SW 1271 (cell line): ENCODE measurements at places on chromosomes 12 and 14.

- no peak for DNase-seq
Measured at GRCh38 chr12:91123236-91123916, 12.1 kb upstream of the LUM start.

- no peak for DNase-seq
Measured at GRCh38 chr14:24331731-24332267, 3.1 kb downstream of the ADCY4 start.

GRCh38 chr12:23113781-23114180 is 488.8 kb downstream of the ETNK1 start:
- no peak for DNase-seq

DNA sequence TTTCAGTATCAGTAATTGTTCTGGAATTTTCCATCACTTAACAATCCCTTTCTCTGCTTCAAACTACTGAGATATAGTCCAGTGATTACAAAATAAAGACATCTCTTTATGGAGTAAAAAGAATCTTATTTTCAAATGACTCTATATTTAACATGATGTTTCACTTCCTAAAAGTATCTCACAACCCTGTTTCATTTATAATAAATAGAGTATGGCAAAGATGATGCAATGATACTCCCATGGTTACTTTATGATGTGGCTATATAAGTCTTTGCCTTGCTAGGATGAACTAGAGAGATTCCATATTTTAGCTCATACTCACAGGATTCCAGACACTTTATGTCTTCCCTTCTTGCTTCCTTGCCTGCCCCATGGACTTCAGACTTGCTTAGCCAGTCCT is 953.5 kb upstream of the MDGA2 start:
- DNase-seq: no peak

- DNase-seq: no peak
Measured at GRCh38 chr14:65550779-65551643, 138.5 kb downstream of the FUT8 start.

GRCh38 chr12:120121766-120122293 is 5.3 kb upstream of the RAB35 start:
- DNase-seq: no peak

- no peak for DNase-seq
Measured at GRCh38 chr14:37145395-37145794, 27.0 kb downstream of the SLC25A21 start.

DNA sequence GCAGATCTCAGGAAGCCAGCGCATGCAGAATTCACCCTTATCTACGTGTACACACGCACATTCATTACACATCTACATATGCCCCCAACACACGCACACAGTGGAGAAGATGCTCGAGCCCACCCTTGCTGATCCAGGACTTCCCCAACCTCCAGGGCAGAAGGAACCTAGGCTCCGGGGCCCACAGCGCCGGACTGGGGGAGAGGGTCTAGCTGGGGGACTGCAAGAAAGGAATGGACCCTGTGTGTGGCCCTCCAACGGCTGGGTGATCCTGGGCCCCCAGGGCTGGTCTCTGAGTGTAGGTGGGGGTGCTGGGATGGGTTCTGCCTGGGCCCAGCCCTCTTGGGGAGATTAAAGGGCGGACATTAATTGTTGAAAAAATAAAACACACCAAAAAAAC is 128.1 kb upstream of the C14orf180 start:
- DNase-seq: no peak

DNA sequence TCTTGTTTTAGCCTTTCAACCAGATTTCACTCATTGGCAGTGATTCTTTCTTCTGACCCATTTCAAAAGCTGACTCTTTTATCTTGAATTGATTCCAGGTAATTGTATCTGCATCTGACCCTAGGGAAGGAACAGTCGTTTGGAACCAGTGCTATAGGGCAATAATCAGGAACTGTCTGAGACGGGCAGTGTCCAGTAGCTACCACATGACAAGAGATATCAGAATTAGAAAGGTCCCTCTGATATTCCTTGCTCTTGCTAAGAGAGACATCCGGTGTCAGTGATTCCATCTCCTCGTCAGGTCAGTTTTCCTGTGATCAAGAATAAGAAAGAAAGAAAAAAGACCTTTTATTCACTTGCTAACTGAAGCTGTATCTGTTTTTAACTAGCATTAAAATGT is 47.8 kb upstream of the PDE3A start:
- no peak for DNase-seq

DNA sequence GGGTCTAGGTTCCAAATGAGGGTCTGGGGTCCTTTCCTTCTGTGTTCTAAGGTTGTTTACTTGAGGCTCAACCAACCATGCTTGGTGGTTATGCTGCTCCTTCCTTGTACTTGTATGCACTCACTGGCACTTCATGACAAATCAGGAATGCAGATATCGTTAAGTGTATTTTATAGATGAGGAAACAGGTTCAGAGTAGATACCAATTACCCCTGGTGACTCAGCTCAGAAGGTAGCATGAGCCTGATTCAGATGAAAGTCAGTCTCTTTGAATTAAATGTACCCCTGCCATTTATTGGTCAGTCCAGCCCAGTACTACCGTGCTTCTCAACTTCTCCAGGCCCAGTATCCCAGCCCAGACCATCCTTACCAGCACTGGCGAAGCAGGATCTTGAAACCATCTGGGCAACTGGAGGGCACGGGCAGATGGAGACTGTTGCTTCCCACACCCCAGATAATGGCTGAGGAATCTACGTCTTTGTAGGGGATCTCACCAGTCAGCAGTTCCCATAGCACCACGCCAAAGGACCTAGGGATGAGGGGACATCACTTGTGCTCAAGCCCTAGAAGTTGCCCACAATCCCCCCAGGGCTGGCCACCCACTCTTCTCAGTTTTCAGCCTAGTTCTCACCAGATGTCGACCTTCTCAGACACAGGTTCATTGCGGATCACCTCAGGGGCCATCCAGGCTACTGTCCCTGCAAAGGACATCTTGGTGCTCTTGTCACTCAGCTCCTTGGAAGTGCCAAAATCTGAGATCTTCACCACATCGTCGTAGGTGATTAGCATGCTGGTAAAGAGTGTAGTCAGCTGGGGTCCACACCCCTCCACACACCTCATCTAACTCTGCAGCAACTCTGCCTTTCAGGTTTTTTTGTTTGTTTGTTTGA is 14.3 kb downstream of the MAP3K12 start:
- DNase-seq: no peak

- DNase-seq: no peak
Measured at GRCh38 chr12:27511031-27511722, 12.8 kb upstream of the PPFIBP1 start.

DNA sequence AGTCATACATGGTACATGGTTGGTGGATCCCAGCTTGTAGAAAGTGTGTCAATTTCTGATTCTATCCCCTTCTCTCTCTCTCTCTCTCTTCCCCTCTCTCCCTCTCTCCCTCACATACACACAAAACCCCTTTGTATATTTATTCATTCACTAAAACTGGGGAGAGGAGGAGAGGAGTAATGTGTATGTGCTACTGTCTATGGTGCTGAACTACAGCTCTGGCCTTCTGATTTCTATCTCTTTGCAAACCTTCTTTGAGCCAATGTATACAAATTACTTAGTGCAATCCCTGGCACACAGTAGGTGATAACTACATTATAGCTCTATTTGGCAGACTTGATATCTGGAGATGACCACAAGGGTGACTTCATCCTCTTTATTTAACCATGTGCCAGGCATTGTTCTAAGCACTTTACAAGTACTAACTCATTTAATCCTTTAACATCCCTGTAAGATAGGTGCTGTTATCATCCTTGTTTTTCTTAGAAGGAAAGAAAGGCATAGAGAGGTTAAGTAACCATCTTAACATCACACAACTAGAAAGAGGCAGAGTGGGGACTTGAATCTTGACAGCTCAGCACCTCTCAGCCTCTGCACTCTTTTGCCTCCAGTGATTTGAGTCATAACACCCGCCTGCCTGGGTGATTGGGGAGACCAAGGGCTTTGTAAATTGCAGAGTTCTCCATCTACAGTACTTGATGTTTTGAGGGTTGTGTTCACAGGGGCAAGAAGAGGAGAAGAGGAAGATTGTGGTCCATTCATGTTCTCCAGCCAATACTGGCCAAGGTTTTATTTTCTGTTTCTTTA is 21.3 kb downstream of the RPH3A start:
- no peak for DNase-seq

GRCh38 chr14:66403183-66403582 is 83.0 kb upstream of the CCDC196 start:
- no peak for DNase-seq

DNA sequence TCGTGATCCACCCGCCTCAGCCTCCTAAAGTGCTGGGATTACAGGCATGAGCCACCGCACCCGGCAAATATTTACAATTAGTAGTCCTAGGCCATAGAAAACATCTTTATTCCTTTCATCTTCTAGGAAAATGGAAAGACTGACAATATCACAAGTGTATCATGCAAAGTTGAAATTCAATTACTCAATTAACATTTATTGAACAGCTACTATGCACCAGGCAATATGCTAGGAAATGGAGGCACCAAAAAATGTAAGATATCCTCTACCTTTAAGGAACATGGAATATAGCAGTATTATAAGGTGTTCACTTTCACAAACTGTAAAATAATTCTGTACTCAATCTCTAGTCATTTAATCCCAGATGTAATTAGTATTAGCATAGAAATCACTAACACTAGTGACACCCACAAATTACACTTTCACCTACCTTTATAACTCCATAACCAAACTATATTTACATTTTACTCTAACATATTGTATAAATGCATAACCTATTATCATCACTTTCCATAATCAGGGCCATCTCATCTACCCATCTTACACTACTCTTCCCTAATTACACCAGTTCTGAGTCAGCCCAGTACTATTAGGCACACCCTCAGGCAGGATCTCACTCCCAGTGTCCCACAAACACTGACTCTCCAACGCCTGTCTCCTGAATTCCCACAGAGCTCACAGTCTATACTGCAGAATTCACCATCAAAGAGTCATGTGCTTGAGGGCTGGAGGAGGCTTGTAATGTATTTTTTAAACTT is 10.4 kb downstream of the CORO1C start:
- DNase-seq: no peak

GRCh38 chr14:89391556-89391955 is 25.5 kb downstream of the FOXN3 start:
- DNase-seq: no peak

DNA sequence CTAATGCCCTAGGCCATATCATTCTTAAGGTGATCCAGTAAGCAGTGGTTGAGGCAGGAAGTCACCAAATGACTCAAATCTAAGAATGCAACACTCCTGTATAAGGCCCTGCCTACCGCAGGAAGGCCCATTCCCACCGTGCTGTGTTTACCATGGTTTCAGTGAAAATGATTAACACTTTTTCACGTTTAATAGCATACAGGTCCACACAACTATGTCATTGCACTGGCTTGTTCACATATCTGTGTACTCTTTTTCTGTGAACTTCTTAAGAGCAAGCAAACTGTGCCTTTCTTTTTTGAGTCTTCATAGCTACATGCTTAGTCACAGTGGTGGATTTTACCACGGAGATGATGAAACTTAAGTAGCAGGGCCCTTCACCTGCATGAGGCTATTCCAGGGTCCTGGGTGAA is 214.9 kb downstream of the CNTN1 start:
- DNase-seq: no peak

- DNase-seq: no peak
Measured at GRCh38 chr14:36627981-36628380, 33.7 kb upstream of the PAX9 start.

- no peak for DNase-seq
Measured at GRCh38 chr12:6354495-6355393, 12.9 kb upstream of the TNFRSF1A start.

GRCh38 chr14:104821971-104822608 is 21.2 kb downstream of the ZBTB42 start:
- DNase-seq: no peak

GRCh38 chr12:64583771-64584421 is 26.4 kb upstream of the RASSF3 start:
- no peak for DNase-seq

GRCh38 chr12:2853626-2854025 is 3.2 kb downstream of the TEX52 start:
- DNase-seq: no peak

DNA sequence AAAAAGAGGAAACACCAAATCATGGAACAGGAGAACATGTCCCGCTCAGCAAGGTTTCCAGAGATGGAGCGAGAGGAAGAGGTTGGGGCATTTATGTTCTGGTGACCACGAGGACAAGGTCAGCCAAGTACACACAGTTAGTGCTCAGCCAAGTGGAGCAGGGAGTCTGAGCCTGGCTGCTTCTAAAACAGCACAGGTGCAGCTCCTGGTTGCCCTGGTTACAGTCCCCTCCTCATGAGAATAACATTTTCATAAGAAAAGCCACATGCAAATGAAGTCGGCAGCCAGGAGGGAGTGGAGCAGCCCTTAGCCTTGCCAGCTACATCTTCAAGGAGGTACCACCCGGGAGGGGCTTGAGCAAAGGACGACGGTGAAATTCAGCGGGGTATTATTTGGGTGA is 81.8 kb downstream of the NOS1 start:
- no peak for DNase-seq

- DNase-seq: no peak
Measured at GRCh38 chr12:49079793-49080192, 10.0 kb upstream of the RHEBL1 start.

GRCh38 chr12:25423355-25424050 is 129.6 kb downstream of the LMNTD1 start:
- DNase-seq: no peak

DNA sequence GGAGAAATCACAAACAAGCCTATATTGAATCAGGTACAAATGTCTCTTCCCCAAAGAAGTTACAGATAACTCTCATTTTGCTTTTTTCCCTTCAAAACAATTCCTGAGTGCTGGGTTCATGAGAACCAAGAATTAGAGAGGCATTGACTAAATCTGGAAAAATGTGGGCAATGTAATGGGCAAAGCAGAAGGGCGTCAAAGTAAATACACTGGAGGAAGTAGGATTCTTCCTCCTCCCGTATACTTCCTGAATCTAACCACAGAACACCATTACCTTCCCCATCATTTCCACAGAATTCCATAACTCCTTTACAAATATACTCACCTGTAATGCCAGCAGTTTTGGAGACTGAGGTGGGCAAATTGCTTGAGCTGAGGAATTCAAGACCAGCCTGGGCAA is 3.0 kb upstream of the RBMS2 start:
- peak; percentile 66 for DNase-seq

- no peak for DNase-seq
Measured at GRCh38 chr12:104519190-104520019, 62.7 kb downstream of the CHST11 start.

GRCh38 chr14:59739794-59740193 is 130.8 kb downstream of the RTN1 start:
- DNase-seq: no peak

DNA sequence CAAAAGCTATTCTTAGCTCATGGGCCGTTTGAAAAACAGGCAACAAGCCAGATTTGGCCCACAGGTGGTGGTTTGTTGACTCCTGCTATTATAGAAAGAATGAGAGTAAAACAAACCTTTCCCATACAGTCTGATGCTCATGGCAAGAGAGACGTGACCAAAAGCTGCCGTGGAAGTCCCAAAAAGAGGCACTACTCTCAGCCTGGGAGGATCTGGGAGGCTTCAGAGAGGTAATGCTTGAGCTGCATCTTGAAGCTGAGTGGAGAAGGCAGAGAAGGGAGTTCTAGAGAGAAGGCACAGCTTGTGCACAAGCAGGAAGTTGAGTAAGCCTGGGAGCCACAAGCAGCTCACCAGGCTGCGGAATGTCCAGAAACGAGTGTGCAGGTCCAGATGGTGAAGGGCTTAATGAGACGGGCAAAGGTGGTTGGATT is 9.6 kb downstream of the PLXNC1 start:
- DNase-seq: no peak
